Stimulated activated CD4-positive, alpha-beta T cell treated with anti-CD3 and anti-CD28 coated beads, TNF-alpha, amount 100 ng/mL, for 1 hour (primary cell): ENCODE measurements at places on chromosomes 12 and 14.

- no peak for DNase-seq
Observed at GRCh38 chr12:124780336-124780735, 83.3 kb downstream of the SCARB1 start.

- no peak for DNase-seq
Observed at GRCh38 chr12:9588749-9589148, 19.0 kb downstream of the KLRB1 start.

DNA sequence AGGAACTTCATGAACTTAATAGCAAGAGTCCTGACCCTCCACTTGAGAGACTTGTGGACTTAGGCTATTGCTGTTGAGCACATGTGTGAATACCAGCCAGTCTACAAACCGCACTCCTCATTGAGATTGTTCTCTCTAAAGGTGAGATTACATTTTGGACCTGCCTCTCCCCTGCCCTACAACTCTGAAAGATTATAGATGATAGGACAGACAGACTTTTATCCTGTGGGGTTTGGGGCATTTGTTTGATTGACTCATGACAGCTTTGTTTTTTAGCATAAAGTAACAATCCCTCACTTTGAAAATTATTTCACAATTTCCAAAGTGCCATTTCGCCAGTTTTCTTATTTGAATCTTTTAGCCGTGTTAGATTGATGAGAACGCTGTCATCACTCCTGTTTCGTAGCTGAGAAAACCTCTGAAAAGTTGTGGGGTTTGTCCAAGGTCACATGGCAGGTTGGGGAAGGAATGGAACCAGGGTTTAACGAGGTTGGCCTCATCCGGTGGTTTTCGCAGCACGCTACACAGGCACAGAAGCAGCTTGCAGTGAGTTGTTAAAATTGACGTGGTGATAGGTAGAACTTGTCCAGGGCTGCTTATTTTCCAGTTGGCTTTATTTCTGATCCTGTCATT lies 836 bp downstream of the EVL start:
- DNase-seq = no peak

GRCh38 chr12:19273482-19274330 lies 144.2 kb downstream of the PLEKHA5 start:
- peak; percentile 13 for DNase-seq

GRCh38 chr12:96520767-96521166 lies 31.4 kb downstream of the CFAP54 start:
- DNase-seq = no peak

- no peak for DNase-seq
Observed at GRCh38 chr14:28373721-28374120, 392.9 kb upstream of the FOXG1 start.

DNA sequence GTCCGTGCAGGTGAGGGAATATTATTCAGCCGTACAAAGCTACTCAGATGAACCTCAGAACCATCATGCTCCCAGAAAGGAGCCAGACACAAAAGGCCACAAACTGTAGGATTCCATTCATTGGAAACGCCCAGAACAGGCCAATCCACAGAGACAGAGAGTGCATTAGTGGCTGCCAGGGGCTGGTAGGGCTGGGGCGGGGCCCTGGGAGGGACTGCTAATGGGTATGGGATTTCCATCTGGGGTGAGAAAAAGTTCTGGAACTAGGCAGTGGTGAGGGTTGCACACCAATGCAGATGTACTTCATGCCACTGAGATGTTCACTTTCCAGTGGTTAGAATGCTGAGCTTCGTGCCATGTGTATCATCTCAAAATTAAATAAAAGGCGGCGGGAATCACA lies 101.1 kb downstream of the RFLNA start:
- no peak for DNase-seq

DNA sequence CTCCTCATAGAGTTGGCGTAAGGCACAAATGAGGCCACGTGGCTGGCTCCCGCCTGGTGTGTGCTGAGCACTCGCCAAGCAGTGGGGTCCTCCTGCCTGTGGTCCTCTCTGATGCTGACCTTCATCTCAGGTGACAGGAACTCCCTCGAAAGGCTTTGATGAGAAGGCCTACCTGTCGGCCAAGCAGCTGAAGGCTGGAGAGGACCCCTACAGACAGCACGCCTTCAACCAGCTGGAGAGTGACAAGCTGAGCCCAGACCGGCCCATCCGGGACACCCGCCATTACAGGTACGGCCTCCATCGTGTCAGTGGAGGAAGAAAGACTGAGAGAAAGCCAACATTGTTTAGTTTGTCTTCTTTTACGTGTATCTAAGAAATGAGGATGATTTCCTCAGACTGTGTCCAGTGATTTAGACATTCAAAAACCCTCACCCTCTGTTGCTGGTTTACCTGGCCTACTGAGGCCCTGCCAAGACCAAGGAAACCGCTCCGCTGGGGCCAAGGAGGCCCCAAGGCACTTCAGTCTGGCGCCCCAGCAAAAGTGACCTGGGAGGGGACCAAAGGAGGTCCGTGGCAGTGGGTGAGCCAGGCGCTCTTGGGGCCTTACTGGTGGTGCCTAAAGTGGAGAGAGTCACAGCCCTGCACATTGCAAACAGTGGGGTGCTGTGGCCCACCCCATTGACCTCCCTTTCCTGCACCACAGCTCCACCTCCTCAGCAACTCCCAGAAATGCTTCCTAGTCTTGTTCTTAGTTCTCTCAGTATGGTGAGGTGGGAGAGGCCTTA lies 60.8 kb downstream of the GALNT16 start:
- DNase-seq = no peak

GRCh38 chr12:20445687-20446086 lies 77.3 kb downstream of the PDE3A start:
- DNase-seq = no peak

- DNase-seq = no peak
Observed at GRCh38 chr12:29131539-29131938, 17.5 kb upstream of the FAR2 start.

GRCh38 chr14:95195031-95195430 lies 37.7 kb upstream of the DICER1 start:
- no peak for DNase-seq

- no peak for DNase-seq
Observed at GRCh38 chr12:2547273-2548044, 247.3 kb upstream of the FKBP4 start.
